ENCODE measurements at places on chromosomes 3 and 15.

GRCh38 chr15:73353734-73354133, 15.0 kb downstream of the HCN4 start:
- DNase-seq, result no peak

- no peak for DNase-seq
Observed at GRCh38 chr3:51819151-51819550, 40.1 kb upstream of the IQCF6 start.

DNA sequence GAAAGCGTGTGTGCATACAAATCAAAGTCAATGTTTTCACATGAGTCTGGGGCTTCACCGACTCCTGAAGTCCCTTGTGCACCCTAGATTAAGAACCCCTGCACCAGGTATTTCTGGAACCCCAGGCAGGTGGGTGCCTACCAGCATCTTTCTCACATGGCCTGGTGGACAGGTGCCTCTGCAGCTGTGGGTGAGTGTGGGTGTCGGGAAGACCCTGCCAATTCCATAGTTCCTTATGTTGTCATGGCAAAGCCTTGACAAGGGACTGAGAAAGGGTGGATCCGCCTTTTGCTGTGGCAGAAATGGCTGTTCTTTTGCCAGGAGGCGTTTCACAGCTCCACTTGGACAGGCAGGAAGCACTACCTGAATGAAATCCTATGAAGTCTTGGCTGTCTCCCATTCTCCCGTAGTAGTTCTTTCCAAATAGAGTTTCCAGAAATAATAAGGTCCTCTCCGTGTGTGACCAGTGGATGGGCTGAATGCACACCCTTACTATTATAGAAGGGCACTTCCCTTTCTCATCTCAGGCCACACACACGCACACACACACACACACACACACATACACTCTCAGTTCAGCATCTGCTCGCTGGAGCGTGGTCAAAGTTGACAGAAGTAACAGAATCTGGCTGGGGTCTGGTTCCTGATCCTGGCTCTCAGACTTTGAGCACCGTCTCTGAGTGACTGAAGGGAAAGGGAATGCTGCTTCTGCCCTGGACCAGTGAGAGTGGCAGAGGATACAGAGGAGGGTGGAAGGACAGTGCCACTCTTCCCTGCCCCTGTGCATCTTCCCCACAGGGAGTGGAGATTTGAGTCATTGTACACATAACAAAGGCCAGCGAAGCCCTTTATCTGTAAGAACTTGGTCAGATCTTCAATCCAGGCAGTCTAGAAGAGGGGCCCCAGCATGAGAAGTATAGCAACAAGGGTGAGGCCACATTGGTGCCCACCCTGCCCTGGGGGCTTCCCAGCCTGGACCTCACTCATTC, 38.7 kb downstream of the PDIA5 start:
- no peak for DNase-seq

- no peak for DNase-seq
Observed at GRCh38 chr3:195139876-195140240, 131.1 kb downstream of the XXYLT1 start.

- DNase-seq, result no peak
Observed at GRCh38 chr3:5889374-5889773, 701.9 kb downstream of the EDEM1 start.

DNA sequence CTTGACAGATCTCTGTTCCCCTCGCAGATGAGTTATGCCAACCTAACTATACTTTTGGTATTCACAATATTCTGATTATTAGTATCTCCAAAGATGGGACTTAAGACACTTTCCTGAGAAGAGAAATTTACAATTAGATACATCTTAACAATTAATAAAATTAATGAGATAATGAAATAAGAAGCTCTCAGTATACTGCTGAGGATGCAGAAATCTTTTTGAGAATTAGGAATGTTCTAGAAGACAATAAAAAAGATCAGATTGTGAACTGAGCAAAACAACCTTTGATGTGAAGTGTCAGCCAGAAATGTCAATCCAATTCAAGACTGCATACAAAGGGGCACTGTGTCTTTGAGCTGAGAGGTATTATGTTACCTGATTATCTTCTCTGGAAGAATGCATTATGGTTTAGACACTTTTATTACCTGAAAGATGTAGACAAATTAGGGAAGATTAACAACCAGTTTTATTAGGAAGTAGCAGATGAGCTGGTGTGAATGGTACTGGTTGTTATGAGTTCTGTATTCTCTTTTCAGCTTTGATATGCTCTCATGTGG, 262.9 kb downstream of the TIGIT start:
- DNase-seq, result no peak

Measured in activated T-helper 1 cell treated with anti-CD3 and anti-CD28 coated beads, Interleukin-2, amount 50 U/mL, for 16 hours (primary cell).